ENCODE measurements at places on chromosomes 7 and 10.
A peak's percentile ranks its signal among the peaks of the same experiment; 100 is the strongest.

DNA sequence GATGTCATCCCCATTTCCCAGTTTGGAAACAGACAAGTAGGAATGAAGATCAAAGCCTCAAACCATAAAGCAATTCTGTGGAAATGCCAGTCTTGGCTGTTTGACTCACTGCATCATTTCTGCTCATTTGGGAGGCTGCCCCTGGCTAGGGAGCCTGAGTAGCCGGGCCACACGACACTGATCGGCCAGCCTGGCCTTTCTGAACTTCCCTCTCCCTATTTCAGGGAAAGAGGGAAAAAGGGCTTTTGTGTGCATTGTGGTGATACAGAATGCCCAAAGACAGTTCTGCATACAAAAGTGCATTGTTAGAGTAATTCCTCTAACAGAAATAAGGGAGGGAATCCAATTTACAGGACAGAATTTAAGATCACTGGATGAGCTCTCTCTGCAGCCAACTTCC is 41.7 kb upstream of the OPALIN start:
- no peak for DNase-seq

DNA sequence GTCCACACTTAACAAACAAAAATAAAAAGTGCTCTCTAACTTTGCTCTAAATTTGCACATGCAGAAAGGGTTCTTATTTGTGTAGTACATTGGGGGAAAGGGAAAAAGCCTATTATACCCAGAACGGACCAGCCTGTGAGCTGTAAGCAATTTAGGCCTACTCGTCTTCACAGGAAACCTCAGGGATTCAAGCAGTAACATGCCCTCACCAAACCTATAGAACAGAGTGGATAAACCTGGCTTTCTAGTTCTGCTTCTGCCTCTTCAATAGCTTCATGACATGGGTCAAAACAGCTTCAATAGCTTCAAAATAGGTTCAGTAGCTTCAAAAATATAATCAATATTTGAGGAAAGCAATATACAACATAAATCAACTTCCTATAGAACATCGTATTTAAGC is 163.7 kb downstream of the ARL4A start:
- DNase-seq, result no peak

- DNase-seq, result peak; percentile 91
Observed at GRCh38 chr7:88091988-88092675, 127.7 kb downstream of the SRI start.

GRCh38 chr10:24496906-24497305 is 226.8 kb downstream of the ARHGAP21 start:
- DNase-seq, result no peak

DNA sequence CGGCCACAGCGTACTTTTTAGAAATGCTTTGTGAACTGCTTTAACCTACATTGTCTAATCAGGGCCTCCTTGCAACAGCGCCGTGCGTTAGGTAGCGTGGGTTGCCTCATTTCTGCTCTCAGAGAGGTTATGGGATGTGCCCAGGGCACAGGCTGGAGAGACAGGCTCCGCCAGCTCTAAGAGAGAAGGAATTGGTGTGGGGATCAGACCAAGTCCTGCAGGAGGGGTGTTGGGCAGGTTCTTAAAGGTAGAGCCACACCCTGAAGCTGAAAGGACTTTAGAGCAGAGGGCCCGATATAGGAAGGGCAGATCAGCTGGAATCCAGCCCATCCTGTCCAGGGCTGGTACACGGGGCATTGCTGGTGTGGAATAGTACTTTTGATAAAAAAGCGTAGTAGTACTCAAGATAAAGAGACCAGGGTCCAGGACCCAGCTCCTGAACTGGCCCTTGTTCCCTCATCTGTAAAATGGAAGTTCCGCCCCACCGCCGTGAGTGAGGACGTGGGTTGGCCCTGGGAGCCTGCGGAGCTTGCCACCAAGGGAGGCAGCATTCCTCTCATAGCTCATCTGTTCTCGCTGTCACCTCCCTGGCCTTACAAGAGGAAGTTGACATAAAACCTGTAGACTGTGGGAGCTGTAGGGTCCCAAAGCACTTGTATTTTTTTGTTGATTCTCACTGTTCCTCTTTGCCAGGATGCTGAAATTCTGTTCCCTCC is 37.2 kb downstream of the TMEM120A start:
- DNase-seq, result no peak

DNA sequence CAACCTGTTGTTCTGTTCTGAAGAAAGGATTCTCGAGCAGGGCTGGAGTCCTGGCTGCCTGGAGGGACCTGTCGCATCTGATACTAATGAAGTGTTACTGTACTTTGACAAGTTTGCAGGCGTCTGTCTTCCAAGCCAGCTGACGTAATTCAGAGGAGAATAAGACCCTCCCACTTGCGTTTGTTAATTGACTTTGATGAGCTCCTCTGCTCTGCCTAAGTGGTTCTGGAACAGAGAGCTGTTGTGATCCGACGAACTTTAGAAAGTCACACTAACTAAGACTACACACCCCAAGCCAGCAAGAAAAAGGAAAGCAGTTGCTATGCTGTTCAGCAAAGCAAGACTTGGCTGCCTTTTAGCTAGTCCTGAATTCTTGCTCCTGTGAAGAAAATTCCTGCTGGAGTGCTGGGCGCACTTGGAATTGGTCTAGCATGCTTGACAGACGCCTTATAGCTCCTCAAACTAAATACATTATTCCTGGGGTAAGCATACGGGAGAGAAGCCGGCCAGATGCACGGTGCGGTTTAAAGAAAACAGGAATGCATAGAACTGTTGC is 200.3 kb downstream of the CACNB2 start:
- no peak for DNase-seq

- DNase-seq, result no peak
Observed at GRCh38 chr10:128296253-128297007, 170.2 kb upstream of the MKI67 start.

DNA sequence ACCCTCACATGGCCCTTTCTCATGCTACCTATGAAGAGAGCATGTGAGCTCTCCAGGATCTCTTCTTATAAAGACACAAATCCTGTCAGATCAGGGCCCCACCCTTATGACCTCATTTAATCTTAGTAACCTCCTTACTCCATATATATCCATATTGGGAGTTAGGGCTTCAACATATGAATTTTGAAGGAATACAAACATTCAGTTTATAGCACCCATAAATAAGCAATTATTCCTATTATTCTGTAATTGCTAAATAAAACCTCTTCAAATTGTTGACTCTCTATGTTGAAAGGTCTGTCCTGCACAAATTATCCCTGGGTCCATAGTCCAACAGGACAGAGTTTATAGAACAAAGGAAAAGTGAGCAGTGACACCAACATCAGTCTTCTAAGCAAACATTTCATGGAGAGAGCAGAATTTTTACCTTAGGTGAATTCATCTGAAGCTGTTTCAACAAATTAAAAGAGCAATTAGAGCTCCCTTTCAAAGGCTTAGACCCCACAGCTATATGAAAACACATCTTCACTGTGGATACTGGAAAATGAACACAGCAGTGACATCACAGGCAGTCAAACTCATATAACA is 12.2 kb downstream of the DOCK4 start:
- no peak for DNase-seq

DNA sequence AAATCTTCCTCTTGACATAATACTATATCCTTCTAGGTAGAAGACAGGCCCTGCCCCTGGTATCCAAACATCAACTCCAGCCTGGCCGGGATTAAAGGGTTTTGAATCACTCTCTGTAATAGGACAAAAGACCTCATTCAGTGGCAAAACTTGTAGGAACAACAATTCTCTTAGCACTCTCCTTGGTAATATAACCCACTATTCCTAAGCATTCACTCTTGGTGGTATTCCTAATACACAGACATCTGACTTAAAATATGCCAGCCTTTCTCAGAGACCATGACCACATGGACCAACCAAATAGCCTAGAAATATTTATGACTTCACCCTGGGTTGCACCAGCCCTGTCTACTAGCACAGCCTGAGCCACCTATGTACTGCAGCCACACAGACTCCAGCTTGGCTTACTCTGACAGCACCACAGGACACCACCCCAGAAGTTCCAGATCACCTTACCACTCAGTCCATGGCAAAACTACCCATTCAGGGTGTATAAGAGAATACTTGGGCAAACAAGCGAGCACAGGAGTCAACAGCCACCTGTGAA is 244.9 kb upstream of the NEBL start:
- DNase-seq, result no peak

DNA sequence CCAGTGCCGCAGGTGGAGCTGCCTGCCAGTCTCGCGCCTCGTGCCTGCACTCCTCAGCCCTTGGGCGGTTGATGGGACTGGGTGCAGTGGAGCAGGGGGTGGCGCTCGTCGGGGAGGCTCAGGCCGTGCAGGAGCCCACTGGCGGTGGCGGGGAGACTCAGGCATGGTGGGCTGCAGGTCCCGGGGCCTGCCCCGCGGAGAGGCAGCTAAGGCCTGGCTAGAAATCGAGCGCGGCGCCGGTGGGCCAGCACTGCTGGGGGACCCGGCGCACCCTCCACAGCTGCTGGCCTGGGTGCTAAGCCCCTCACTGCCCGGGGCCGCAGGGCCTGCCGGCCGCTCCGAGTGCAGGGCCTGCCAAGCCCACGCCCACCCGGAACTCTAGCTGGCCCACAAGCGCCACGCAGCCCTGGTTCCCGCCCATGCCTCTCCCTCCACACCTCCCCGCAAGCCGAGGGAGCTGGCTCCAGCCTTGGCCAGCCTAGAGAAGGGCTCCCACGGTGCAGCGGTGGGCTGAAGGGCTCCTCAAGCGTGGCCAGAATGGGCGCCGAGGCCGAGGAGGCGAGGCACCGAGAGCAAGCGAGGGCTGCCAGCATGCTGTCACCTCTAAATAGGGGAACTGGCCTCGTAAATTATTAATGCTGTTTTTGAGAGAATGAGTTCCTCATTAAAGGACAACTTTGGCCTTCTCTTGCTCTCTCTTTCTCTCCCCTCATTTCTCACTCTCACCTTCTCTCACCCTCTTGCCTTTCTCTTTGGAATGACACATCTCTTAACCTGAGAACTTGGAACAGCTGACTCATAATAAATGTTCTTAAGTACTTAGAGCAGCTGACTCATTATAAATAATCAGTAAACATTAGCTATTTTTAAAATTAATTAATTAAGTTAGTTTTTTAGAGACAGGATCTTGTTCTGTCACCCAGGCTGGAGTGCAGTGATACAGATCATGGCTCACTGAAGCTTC is 4.9 kb downstream of the ACADSB start:
- DNase-seq, result no peak

- no peak for DNase-seq
Observed at GRCh38 chr7:116696707-116697106, 24.7 kb downstream of the MET start.

DNA sequence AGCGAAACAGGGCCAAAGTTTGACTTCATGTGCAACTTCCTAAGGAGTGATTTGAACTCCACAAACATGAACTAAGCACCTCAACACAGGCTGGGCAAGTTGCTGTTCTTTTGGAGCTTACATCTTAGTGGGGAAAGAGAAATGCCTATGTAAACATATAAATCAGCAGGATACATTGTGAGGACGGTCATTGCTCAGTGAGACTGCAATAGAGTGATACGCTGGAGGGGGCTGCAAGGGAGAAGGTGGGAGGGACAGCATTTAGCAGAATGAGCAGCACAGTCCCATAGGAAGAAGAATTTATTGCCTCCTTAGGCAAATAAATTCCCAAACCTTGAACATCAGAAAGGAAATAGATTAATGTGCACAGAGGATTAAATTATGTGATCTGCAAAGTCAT is 90.0 kb downstream of the EGFR start:
- DNase-seq, result no peak

GRCh38 chr7:153912211-153912610 is 140.0 kb upstream of the DPP6 start:
- no peak for DNase-seq

Measured in NCI-H1694 (cell line).